Breast epithelium (tissue), 4 donors: ENCODE measurements at places on chromosomes 6 and 20.
A peak's percentile ranks its signal among the peaks of the same experiment; 100 is the strongest.

GRCh38 chr6:31493875-31494694 is 3.9 kb upstream of the MICB start:
- peak; percentile 77 for DNase-seq

GRCh38 chr6:118815495-118815894 is 78.5 kb upstream of the ASF1A start:
- no peak for DNase-seq

GRCh38 chr6:150037526-150038201 is 12.3 kb upstream of the RAET1L start:
- no peak for DNase-seq

DNA sequence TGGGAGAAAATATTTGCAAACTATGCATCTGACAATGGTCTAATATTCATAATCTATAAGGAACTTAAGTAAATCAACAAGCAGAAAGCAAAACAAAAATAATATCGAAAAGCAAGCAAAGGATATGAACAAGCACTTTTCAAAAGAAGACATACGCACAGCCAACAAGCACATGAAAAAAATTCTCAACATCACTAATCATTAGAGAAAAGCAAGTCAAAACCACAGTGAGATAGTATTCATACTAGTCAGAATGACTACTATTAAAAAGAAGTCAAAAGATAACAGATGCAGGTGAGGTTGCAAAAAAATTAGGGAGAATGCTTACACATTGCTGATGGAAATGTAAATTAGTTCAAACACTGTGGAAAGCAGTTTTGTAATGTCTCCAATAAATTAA is 410.2 kb downstream of the MMUT start:
- DNase-seq, result no peak

- DNase-seq, result no peak
These were observed 31.9 kb downstream of the NTSR1 start for GRCh38 chr20:62740286-62741141.

- DNase-seq, result no peak
These were observed 108.2 kb upstream of the SALL4 start for GRCh38 chr20:51910321-51911050.

GRCh38 chr6:149913085-149913484 is 9.8 kb downstream of the RAET1G start:
- no peak for DNase-seq

DNA sequence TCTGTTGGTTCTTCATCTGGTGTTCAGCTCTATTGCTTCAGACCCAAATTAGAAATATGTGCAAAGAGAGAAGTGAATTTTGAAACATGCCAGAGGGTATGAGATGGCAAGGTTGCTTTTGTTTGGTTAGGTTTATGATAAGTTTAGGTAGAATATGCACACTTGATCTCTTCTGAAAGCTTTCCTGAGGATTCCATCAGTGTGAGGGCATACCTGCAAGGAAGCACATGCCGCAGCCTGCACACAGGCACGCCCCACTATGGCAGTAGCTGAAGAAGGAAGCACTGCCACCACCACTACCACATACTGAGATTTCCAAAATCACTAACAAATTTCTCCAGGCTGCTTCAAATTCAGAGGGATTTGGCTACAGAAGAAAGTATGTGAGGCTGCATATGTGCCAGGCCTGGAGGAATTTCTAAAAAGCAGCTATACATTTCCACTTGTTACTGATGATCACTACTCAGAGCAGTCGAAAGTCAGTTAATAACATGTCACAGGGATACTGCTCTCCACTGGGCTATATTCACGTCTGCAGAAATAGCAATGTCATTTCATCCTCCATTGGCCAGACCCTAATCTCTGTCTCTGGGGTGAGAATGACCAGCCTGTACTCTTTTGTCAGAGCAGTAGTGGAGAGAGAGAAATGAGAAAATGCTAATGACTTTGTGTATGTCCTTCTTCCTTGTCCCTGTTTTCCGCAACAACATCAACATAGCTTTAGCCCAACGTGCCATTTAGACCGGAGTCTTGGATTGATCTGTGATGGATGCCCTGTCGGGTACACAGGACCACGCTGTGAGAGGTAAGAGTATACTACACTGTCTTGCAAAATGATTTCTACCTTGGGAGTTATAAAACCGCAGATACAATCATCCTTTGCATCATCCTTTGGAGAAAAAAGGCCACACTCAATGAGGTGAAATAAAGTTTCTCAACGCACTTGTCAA is 396.7 kb downstream of the LAMA2 start:
- DNase-seq, result no peak

DNA sequence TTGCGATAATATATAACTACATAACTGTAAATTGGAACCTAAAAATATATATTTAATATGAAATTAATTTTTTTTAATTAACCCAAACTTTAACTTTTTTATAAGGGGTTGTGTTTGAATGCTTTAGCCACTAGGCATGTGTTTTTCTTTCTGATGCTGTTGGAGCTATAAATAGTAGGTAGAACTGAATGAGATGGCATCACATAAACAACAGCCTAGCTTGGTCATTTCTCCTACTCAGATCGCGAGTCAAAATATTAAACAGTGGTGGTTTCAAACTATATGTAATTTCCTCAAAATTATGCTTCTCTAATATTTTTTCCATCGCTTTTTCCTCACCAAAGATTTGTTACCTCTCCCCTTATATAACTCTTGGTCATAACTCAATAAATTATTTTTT is 243.2 kb downstream of the ARID1B start:
- no peak for DNase-seq

GRCh38 chr6:26088344-26088743 is 1.1 kb downstream of the HFE start:
- no peak for DNase-seq

GRCh38 chr20:36085686-36086267 is 68.8 kb upstream of the EPB41L1 start:
- no peak for DNase-seq

DNA sequence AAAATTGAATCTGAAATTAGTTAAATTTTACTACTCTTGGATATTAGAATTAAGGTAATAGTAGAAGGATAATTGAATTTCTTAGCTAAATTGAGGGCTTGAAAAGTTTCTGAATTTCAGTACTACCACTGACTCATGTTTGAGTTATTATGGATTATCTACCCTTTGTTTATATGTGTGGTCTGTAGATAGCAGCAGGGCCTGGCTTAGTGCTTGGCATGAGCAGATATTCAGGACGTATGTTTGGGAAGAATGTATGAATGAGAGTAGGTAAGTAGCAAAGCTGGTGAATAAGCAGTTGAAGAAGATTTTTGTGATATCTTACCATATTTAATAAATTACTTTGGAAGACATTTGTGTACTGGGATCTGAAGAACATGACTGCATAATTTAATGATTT is 152.7 kb downstream of the MACROD2 start:
- DNase-seq, result no peak

GRCh38 chr20:57440678-57441509 is 49.7 kb downstream of the RBM38 start:
- DNase-seq, result peak; percentile 65

- DNase-seq, result no peak
These were observed 59.1 kb downstream of the SLC22A1 start for GRCh38 chr6:160180706-160181105.

DNA sequence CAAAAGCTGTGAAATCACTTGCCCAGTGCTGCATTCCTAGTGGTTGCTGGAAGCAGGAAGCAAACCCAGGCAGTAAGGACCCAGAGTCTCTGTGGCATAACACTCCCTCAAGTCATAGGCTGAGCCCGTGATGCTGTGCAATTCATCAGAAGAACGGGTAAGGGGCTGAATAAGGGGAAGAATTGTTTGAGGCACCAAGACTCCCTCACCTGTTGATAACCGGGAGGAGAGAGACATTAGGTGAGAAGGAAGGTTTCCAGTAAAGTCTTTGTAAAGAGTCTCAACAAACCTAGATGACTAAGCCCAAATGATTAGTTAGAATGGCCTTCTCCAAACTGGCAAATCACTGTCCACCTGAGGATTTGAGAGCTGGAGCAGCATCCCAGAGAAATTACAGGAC is 18.3 kb downstream of the ENPP3 start:
- DNase-seq, result no peak

- DNase-seq, result no peak
These were observed 97.0 kb downstream of the KCNB1 start for GRCh38 chr20:49385465-49385864.
